ENCODE measurements at places on chromosomes 12 and 14.

- DNase-seq, result no peak
Observed at GRCh38 chr14:96581902-96582301, 79.7 kb downstream of the PAPOLA start.

GRCh38 chr14:21735639-21736307 lies 62.2 kb upstream of the OR4E1 start:
- DNase-seq, result no peak

DNA sequence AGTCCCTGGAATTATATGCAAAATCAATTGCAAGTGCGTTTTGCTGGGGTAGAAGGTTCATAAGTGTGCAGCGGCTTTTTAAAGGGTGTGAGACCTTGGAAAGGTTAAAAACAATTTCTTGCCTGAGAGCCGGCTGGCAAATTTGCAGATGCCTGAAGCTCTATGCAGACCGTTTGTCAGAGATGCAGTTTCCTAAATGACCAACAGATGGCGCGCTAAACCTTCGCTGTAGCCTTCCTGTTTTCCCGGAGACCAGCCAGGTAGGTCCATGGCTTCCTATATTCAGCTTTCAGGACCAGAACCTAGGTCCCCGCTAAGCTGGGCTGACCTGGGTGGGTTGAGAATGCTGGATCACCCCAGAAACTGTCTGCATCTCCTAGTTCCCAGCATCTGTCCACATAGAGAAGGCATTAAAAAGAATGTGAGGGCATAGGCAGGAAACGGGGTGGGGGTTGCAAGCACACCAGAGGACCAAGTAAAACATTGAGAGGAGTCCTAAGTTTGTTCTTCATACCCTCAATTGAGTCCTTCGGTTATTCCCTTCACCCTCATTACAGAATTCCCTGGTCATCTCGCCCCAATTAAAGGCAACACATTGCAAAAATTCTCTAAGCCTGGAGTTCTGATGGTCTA lies 5.7 kb upstream of the NOS1 start:
- peak; percentile 42 for DNase-seq

DNA sequence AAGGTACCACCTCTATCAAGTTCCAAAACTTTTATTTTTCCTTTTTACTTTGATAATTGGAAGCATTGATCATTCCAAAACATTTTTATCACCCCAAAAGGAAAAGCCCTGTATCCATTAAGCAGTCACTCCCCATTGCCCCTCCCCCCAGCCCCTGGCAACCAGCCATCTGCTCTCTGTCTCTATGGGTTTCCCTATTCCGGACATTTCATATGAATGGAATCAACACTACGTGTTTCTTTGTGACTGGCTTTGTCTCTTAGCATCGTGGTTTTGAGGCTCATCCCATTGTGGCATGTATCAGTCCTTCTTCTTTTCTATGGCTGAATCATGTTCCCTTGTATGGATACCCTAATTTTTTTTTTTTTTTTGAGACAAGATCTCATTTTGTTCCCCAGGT lies 18.0 kb upstream of the PHETA1 start:
- no peak for DNase-seq

DNA sequence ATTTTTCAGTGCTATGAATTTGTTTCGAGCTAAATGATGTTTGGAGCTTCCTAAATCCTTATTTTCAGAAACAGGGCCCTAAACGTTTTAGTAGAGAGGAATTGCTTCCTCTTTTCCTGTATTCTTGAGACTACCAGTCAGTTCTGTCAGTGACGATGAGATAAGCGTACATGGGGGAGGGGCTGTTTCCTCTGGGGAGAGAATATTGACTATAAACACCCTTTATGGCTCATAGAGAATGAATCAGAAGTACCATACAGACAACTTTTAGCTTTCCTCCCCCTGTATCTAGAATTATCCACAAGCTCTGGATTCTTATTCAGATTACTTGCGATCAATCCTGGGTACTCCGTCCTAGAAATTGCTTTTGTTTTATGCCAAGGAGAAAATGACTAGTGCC lies 5.1 kb downstream of the TBK1 start:
- no peak for DNase-seq

DNA sequence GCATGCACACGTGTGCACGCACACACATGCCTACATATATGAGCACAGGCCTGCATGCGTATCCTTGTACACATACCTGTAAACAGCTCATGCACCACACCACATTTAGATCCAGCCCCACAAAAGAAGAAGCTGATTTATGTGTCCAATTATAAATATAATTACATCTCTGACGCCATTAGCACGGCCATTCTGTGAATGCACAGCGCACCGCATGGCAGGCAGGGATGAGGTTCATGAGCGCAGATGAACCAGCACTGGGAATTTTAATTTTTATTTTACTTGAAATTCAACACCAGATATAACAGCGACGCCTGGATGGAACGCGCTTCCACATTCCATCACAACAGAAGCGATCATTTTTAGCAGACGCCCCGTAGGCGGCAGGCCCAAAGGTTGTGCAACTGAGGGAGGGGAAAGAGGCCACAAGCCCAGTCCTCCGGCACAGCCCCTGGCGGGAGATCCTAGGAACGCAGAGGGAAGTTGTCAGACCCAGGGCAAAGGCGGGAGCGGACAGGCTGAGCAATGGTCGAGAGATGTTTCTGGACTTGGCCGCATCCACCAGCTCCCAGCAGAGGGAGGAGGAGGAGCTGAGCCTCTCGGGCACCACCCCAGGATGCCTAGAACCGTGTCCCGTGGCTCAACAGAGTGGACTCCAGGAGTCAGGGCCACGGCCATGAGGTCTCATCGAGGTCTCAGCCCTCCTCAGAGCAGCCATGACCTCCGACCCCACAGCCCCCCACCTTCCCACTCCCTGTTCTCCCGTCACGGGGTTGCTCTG lies 37.9 kb upstream of the GALNT9 start:
- no peak for DNase-seq

DNA sequence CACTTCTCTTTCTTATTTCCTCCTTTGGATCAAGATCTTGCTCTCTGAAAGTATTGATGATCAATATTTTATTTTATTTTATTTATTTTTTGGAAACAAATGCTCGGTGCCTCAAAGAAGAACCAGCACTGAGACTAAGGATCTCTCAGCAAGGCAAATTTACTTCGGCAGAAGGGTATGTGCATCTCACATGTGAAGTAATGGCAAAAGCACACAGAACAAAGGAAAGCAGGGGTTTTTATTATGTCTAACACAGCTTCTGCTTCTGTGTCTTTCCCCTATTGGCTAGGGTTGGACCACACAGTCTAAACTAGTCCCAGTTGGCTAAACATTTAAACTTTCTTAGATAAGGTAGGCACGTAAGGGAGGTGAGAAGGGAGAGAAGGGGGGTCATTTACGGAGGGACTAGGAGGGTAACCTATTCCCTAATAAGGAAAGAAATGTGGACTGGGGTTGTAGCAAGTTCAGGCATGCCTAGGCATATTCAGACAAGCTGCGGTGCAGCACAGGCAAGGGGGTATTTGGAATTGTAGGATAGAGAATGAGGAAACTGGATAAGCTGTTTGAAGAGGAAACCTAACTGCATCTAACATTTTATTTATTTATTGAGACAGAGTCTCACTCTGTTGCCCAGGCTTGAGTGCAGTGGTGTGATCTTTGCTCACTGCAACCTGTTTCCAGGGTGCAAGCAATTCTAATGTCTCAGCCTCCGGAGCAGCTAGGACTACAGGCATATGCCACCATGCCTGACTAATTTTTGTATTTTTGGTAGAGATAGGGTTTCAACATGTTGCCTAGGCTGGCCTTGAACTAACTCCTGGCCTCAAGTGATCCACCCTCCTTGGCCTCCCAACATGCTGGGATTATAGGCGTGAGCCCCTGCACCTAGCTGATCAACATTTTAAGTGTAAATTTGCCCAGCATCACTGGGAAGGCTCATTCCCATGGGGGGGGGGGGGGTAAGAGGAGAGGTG lies 90.0 kb upstream of the EIF5 start:
- DNase-seq, result no peak

DNA sequence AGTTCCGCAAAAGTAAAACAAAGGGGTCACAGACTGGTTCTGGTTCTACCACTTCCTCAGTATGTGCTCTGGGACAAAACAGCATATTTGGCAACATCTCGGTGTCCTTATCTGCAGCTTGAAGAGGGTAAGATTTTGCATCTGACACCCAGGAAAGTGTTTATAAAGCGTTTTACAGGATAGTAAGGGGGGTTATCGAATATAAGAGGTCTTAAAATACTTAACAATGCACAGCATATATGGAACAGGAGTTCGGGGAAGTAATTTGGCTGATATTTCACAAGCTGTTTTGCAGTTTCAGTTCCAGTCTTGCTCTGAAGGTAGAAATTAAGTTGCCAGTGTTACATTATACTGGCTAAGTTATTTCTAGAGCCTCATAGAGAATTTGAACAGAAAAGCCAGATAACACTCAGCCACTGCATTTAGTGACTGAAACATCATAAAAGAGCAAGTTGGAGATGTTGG lies 904 bp upstream of the MAP4K5 start:
- DNase-seq, result no peak

DNA sequence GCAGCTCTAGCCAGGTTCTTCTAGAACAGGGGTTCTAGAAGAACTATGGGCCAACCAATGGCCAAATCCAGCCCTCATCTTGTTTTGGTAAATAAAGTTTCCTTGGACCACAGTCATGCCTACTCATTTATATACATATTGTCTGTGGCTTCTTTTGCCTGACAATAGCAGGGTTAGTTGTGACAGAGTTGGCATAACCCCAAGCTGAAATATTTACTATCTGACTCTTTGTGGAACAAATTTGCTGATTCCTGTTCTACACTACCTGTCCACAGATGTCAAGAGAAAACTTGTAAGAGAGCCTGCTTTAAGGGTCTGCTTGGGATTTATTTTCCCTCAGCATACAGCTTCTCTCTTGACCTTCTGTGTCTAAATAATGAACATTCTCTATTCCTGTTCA lies 289.0 kb downstream of the KSR2 start:
- DNase-seq, result no peak

GRCh38 chr12:80262346-80262745 lies 163.0 kb downstream of the OTOGL start:
- no peak for DNase-seq

DNA sequence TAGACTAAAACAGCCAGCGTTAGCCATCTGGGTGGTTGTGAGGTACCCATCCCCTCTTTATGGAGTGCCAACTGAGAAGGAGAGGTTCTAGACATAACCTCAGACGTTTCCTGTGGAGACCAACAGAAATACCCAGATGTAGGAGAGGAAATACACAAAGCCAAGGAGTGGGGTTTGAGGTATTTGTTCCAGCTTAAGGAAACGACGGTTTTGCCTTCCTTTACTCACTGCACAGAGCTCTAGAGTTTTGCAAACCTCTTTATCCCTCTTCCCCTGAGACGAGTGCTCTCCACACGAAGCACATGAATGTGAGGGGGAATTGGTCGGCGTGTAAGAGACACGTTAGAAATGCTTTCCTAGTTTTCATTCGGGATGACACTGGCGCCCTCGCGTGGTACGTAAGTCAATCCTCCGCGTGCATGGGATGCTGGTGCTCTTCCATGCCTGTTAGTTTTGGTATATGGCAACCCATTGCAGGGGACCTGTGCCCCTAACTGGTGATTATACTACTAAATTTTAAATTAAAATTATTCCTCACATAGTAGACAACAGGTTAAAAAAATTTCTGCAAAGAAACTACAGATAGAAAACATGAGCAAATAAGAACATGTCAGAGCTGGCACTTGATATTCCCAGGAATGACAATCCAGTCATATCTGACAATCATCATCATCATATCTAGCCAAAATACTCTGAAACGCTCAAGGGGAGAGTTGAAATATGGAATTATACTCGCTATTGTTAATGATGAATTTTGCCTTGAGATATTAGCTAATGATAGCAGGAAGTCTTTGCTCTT lies 121.7 kb downstream of the PPM1H start:
- DNase-seq, result peak; percentile 44

- DNase-seq, result no peak
Observed at GRCh38 chr12:110077800-110078199, 29.5 kb upstream of the C12orf76 start.

- DNase-seq, result no peak
Observed at GRCh38 chr14:65840118-65840751, 427.7 kb downstream of the FUT8 start.

- DNase-seq, result no peak
Observed at GRCh38 chr14:105765893-105766614, 239.7 kb downstream of the TMEM121 start.

GRCh38 chr12:50222275-50222783 lies 55.2 kb upstream of the CERS5 start:
- DNase-seq, result peak; percentile 89

- no peak for DNase-seq
Observed at GRCh38 chr12:800401-800800, 48.0 kb downstream of the WNK1 start.

GRCh38 chr12:99130808-99131553 lies 485.9 kb downstream of the APAF1 start:
- peak; percentile 5 for DNase-seq

DNA sequence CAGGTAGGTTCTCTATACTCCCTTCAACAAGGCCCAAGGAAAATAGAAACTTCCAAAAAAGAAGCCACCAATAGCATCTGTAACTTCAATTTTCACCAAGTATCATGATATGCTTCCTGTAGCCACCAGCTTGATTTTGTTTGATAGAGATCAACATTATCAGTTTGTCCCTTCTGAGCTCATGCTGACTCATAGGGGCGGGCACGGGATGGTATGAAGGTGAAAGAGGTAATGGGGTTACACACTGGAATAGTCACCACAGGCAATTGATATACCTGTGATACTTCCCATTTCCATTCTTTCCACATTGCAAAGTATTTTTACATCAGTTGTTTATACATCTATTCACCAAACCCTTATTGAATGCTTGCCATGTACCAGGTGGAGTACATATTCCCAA lies 134.1 kb downstream of the KCNA5 start:
- no peak for DNase-seq

DNA sequence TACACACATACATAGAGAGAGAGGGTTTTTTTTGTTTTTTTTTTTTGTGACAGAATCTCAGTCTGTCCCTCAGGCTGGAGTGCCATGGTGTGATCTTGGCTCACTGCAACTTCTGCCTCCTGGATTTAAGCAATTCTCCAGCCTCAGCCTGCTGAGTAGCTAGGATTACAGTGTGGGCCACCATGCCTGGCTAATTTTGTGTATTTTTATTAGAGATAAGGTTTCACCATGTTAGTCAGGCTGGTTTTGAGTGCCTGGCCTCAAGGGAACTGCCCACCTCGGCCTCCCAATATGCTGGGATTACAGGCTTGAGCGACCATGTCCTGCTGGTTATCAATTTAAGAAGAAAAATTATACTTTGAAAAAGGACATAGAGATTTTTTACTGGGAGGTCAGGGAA lies 710.6 kb downstream of the SLC6A15 start:
- no peak for DNase-seq

GRCh38 chr12:30806989-30807694 lies 52.4 kb upstream of the CAPRIN2 start:
- DNase-seq, result peak; percentile 65

- DNase-seq, result no peak
Observed at GRCh38 chr14:32679927-32680612, 258.6 kb upstream of the NPAS3 start.

Measured in fibroblast of skin of left quadriceps (primary cell).